ENCODE measurements at places on chromosomes 2 and 18.

- no peak for DNase-seq
These were observed 99.3 kb downstream of the C1QL2 start for GRCh38 chr2:119059287-119059686.

DNA sequence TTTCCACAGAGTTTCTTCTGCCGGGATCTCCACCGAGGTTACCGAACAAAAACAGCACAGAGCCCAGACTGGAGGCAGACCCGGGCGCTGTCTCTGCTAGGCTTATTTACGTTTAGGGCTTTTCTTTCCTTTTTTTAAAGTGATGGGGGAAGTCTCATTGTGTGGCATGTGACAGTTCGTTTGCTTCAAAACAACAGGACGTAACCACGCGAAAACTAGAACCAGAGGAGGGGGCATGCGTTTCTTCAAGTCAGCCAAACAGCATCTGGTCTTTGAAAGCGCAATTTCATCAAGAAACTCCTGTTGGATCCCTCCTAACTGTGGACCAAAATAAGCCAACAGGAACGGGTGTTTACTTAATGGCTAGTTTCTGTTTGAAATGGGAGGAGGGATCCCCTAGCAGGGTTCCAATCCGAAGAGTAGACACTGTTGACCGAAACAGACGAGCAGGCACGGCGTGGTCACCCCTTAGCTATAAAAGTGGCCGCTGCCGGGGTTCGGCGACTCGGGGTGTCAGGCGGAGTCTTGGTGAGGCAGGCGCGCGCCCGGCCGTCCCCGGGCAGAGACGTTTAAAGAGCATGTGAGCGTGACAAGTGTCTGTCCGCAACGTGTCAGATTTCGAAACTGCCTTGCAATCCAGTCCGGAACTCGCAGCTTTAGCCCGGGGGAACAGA lies 997 bp upstream of the TGIF1 start:
- no peak for DNase-seq

DNA sequence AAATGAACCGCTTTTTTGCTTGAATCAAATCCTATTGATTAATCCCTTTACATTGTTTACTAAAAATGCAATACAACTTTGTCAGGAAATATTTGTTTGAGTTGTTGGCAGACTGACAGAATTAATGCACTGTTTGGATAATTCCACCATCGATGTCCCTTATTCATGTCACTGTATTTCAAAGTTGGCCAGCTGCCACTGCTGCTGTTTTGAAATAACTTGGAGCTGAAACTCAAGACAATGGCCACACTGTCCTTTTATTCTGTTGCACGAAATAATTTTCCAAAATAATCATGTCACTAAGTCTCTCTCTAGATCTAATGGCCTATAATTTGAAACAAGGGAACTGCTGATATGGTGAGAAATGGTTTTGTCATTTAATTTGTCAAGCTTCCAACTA lies 55.2 kb upstream of the PAX3 start:
- no peak for DNase-seq

DNA sequence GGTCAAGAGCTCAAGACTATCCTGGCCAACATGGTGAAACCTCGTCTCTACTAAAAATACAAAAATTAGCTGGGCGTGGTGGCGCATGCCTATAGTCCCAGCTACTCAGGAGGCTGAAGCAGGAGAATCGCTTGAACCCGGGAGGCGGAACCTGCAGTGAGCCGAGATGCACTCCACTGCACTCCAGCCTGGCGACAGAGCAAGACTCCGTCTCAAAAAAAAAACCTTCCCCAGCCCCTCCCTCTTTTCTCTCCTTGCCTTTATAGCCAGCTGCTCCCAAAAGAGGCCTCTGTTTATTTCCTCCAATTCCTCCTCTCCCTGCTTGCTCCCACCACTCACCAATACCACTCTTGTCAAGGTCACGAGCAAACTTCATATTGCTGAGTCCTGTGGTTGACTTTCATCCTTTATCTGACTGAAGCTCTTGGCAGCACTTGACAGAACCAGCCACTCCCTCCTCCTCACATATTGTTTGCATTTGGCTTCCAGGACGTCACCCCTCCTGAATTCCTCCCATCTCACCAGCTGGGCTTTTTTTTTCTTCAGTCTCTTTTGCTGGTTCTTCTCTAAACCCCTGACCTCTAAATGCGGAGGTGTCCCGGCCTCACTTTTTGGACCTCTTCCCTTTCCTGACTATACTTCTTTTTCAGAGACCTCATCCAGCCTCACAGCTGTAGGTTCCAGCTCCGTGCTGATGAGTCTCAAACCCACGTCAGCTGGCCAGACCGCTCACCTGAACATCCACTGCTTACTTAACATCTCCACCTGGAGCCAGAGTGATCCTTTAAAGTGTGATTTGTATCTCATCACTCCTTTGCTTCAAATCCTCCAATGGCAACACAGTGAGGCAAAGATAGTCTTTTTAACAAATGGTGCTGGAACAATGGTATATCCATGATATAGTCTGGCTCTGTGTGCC lies 84.6 kb upstream of the CAB39 start:
- DNase-seq: no peak

GRCh38 chr18:23703057-23703986 lies 14.1 kb downstream of the LAMA3 start:
- no peak for DNase-seq

DNA sequence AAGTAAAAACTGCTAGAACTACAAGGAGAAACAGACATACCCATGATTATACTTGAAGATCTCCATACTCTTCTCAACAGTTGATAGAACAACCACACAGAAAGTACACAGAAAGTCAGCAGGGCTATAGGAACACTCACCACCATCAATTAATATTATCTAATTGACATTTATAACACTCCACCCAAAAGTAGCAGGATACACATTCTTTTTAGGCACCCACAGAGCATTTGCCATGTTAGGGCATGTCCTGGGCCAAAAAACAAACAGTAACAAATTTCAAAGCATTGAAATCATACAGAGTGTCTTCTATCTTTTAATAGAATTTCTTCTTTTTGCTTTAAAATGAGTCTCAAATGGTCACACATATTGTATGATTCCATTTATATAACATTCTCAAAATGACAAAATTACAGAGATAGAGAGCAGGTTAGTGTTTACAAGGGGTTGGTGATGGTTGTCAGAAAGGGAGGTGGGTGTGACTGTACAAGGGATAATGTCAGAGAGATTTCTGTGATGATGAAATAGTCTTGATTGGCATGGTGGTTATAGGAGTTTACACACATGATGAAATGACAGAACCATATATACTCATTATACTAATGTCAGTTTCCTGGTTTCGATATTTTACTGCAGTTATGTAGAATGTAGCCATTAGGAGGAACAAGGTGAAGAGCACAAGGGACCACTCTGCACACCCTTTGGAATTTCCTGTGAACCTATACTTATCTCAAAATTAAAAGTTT lies 82.8 kb downstream of the NCK2 start:
- DNase-seq: no peak

- DNase-seq: no peak
These were observed 60.8 kb downstream of the SETBP1 start for GRCh38 chr18:44741511-44741910.

DNA sequence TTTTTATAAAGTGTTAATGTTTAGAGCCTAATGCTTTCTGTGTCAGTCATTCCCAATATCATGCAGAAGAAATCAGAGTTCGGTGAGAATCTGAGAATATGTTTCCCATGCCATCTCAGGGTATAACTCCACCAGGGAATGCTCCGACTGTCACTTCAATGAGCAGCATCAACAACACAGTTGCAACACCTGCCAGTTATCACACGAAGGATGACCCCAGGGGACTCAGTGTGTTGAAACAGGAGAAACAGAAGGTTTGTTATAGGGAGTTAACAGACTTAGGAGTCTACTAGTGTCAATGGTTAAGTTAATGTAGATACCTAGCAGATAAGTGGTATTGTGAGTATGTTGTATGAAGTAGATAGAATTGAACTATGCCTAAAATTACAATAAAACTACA lies 31.0 kb downstream of the VAPA start:
- no peak for DNase-seq

All from cortex of kidney (tissue), 1 donor.